ENCODE measurements at places on chromosomes 1 and 21.

DNA sequence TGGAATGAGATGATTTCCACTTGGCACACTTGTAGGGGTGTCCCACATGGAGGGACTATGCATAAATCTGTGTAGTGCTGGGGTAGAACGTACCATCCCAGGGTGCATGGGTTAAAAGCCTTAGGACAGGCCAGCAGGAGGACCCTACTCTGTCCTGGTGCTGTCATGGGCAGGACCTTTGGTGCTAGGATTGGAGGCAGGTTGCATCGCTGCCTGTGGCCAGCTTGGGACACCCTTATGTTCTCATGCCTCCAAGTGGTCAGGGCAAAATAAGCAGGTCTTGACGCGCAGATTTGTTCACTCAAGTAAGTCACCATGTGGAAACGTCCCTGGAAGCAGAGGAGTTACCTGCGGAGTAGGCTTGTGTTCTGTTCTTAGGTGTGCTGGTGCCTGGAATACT is 49.5 kb upstream of the RAB3GAP2 start:
- DNase-seq, result no peak

GRCh38 chr1:65049941-65050713 is 83.8 kb upstream of the JAK1 start:
- peak; percentile 10 for DNase-seq

GRCh38 chr1:243354511-243355153 is 98.8 kb downstream of the SDCCAG8 start:
- DNase-seq, result no peak

- DNase-seq, result no peak
These were observed 112.3 kb downstream of the DDX20 start for GRCh38 chr1:111867868-111868440.

- no peak for DNase-seq
These were observed 35.0 kb upstream of the IL19 start for GRCh38 chr1:206735553-206736031.

DNA sequence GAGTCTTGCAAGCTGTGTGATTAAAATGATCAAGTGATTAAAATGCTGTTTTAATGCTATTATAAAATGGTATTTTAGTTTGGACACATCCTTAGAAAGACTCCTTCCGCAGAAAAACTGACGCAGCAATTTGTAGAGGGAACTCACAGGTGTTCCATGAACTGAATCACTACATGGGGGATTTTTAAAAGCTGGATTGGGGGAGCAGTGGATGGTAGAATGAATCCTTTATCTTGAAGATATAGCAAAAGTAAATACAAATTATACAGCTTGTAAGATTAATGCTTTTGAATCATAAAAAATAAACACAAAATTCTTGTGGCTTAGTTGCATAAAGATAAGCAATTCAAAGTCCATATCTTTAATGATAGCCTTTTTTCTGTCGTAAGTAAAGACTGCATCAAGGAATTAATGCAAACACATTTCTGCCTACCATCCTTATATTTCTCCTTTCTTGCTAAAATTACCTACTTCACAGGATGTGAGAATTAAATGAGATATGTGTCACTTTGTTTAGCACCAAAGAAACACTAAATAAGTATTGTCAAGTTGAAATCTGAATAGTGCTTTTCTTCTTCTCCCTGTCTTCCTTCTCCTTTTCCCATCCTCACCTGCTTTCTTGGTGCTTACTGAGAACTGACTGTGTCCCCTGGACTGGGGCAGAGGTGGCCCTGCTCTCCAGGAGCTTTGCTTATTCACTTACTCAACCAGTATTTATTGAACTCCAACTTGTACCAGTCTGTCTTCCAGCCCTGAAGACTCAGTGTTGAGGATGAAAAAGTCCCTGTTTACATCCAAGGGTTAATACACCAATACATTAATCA is 61.5 kb upstream of the F3 start:
- DNase-seq, result no peak

DNA sequence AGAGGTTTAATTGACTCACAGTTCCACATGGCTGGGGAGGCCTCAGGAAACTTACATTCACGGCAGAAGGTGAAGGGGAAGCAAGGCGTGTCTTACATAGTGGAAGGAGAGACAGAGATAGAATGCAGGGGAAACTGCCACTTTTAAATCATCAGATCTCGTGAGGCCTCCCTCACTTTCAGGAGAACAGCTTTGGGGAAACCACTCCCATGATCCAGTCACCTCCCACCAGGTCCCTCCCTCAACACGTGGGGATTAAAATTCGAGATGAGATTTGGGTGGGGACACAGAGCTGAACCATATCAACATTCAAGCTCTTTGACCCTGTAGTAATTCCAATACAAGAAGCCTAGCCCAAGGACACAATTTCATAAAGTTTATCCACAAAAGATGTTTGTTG is 13.7 kb downstream of the PIGP start:
- no peak for DNase-seq

DNA sequence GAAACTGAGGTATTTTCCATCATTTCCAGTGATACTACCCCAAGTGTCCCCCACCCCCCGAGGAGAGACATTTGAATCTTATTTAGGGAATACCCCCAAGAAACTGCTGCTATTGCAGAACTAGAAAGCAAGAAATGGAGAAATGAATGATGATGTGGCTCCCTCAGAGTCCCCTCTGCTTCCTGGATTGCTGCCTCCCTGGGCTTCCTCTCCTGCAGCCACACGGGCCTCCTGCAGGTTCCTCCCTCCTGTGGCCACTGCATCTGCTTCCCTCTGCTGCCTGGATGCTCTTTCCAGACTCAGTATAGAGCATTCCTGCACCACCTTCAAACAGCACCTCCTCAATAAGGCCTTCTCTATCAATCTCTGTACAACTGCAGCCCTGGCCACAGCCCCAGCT is 69.3 kb downstream of the SLC25A24 start:
- no peak for DNase-seq

GRCh38 chr1:49333906-49334305 is 557.2 kb upstream of the BEND5 start:
- no peak for DNase-seq
